ENCODE measurements at places on chromosomes 4 and X.

- DNase-seq: no peak
Measured at GRCh38 chrX:138925330-138925729, 213.8 kb upstream of the FGF13 start.

- DNase-seq: no peak
Measured at GRCh38 chrX:56783450-56783831, 54.4 kb downstream of the NBDY start.

DNA sequence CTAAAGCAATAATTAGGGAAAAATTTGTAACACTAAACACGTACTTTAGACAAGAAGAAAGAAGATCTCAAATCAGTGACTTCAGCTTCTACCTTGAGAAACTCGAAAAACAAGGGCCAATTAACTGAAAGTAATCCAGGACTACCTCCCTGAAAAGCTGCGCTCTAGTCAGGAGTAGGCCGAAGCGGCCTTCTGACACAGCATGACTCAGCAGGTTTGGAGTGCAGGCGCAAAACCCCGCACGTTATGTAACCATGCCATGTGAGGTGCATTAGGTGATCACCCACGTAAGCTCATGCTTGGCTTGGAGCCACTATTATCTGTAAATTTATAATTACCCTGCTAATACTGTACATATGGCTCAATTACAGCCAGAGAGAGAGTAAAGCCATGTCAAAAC is 52.8 kb upstream of the CCDC149 start:
- no peak for DNase-seq

- DNase-seq: no peak
Measured at GRCh38 chr4:13347517-13348125, 136.5 kb downstream of the RAB28 start.

- no peak for DNase-seq
Measured at GRCh38 chr4:88803600-88804096, 106.0 kb upstream of the NAP1L5 start.

- no peak for DNase-seq
Measured at GRCh38 chr4:93730760-93731159, 97.8 kb upstream of the ATOH1 start.

GRCh38 chr4:15702941-15703403 is at the start of gene BST1:
Gene BST1 (plus strand): TSS chr4:15703065. CDS start chr4:15703145, 80 bp downstream.
- DNase-seq: peak; percentile 16

DNA sequence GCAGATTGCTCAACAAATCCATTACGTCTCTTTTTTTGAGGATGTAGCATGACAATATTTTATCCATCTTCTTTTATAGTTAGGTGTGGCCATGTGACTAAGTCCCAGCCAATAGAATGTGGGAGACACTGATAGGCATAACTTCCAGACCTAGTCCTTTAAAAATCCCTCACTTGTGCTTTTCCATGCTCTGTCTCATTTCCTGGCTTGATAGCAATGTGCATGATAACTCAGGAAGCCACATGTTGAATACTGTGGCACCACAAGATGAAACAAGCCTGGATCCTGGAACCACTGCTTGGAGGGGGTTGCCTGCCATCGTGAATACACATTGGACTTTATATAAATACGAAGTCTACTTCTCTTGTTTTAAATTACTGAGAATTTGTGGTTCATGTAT is 184.0 kb upstream of the NEIL3 start:
- no peak for DNase-seq

DNA sequence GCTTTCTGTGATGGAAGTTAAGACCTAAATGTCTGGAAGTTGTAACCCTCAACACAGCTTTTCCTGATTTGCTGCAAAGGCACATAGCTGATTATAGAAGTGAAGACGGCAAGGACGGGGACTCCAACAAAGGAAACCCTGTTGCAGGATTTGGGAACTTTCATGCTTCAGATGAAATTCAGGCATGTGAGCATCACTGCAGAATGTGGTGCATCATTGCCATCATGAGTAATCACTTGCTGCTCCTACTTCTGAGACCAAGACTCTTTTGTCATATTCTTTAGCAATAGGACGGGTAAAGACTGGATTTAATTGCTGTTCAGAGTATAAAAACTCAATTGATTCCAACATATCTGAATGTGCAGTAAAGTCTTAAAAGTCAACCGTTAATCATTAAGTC is 35.8 kb downstream of the YIPF6 start:
- no peak for DNase-seq

- no peak for DNase-seq
Measured at GRCh38 chr4:108107729-108108382, 60.9 kb downstream of the LEF1 start.

GRCh38 chr4:3802571-3803474 is 36.6 kb downstream of the ADRA2C start:
- DNase-seq: no peak

DNA sequence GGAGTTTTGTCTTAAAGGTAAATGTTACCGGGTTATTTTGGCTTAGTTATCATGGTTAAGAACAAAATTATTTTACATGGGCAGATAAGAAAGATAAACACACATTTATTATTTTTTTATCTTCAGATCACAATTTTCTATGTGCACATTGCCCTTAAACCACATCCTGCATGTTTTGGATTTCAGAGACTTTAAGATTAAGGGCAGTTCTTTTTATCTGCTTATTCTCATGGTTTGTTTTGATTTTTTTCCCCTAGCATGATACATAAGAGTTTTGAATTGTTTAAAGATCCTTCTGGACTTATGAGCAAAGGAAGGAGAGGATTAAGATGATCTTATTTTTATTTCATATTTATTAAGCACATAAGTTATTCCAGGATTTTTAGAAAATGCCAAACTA is 190.1 kb upstream of the BMP3 start:
- DNase-seq: no peak

DNA sequence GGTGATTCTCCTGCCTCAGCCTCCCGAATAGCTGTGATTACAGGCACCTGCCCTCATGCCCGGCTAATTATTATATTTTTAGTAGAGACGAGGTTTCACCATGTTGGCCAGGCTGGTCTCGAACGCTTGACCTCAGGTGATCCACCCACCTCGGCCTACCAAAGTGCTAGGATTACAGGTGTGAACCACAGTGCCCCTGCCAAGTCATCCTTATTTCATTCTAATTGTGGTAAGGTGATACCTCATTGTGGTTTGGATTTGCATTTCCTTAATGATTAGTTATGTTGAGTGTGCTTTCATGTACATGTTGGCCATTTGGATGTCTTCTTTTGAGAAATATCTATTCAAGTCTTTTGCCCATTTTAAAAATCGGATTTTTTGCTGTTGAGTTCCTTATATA is 93.0 kb downstream of the USP9X start:
- no peak for DNase-seq

GRCh38 chr4:72375073-72375736 is 193.8 kb downstream of the ADAMTS3 start:
- no peak for DNase-seq

DNA sequence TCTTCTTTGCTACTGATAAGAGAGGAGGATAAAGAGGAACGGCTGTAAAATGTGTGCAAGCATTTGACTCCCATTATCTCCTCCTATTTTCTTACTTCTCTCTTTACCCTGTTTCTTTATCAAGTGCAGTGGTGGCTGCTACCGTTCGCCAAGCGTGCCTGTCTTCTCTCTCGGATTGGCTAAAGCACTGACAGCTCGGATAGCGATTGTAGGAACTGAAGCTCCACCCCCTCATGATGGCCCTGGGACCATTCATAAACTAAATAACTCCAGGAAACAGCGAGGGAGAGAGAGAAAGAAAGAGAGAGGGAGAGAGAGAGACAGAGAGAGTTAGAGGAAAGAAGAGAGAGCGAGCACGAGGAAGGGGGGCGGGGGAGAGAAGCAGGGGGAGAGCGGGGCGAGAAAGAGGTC is 305 bp upstream of the MAB21L2 start:
- DNase-seq: no peak

DNA sequence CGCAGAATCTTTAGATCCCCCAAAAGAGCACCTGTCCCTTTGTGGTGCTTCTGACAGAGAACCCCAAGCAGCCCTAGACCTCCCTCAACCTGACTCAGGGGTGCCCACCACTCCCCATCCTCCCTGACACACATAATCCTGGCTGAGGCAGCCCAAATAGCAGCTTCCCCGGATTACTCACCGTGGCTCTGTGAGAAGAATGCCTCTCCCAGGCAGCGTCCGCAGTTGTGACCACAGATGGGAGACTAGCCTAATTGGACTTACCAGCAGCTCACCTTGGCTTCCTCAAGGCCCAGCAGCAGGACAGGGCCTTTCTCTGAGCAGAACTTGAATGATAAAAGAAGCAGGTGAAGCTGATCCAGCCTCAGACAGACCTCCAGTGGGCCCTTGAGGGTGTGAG is 10.3 kb upstream of the ODAPH start:
- DNase-seq: no peak

All from cortex of kidney (tissue), 1 donor.